ENCODE measurements at places on chromosomes 4 and X. TPM values are rescaled to one million over a fixed set of nuclear protein-coding genes. Genes with fewer than 3 reads are reported as not detected.
A peak's percentile ranks its signal among the peaks of the same experiment; 100 is the strongest.

Gene F8A3
- polyA plus RNA-seq = 0.04 TPM

- DNase-seq = no peak
These were observed 383.7 kb upstream of the ATOH1 start for GRCh38 chr4:93444860-93445259.

GRCh38 chr4:8592366-8593263 is at the start of gene CPZ:
TSS of gene CPZ (plus strand) at chr4:8592765. CDS start at chr4:8592834, 69 bp downstream.
- DNase-seq = no peak

Gene PRAF2
- polyA plus RNA-seq = 12.5 TPM

Gene CT47B1
- polyA plus RNA-seq = not detected

Gene JCHAIN
- 0.13 TPM for polyA plus RNA-seq

Gene PABPC1L2A
- polyA plus RNA-seq = not detected

DNA sequence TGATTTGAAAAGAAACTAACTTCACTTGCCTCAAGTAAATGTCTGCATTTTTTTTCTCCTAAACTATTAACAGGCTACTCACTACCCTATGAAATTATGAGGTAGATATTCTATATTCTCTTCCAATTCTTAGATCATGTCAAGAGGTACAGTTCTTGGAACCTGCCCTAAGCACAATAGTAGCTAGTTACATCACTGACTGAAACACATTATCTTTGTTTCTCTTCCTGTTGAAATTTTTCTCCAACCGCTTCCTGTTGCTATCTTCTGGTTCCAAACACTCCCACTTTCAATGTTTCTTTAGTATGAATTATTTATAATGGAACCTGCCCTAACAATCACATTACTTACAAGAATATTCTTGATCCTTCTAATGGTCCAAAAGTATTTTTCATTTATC is 5.0 kb upstream of the BANK1 start:
- no peak for DNase-seq

DNA sequence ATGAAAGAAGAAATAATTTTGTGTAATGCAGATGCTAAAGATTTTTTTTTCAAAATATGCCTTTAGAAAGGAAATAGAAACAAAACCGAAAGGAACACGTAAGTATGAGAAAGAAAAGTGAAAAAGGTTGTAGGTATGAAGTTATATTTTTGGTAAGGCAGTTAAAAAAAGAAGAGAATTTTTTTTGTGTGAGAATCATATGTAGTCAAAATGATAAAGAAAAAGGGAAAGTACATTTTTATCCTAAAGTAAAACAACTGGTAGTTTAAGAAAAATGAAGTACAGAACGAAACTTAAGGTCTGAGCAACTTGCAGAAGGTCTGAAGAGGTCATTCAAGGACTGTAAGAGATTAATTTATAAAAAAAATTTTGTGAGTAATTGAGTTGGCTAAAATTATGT is 164.0 kb upstream of the TRAM1L1 start:
- no peak for DNase-seq

GRCh38 chrX:40086569-40087335 is 11.0 kb downstream of the BCOR start:
- DNase-seq = no peak

DNA sequence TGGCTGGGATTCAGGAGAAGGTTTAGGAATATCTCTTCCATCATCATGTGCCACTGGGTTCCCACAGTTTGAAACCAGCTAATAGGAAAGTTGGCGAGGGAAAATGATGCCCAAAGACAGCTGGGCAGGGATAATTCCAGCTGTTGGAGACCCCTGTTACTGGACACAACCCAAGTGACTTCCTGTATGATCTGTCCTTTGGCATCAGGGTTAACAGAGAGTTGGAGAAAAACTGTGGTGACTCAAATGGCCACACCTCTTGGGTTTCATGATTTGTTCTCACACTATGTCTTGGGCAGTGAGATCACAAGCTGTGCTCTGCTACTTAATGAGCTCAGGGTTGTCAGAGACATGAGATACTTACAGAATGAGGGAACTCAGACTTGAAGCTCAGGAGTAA is 3.8 kb downstream of the FGF16 start:
- no peak for DNase-seq

DNA sequence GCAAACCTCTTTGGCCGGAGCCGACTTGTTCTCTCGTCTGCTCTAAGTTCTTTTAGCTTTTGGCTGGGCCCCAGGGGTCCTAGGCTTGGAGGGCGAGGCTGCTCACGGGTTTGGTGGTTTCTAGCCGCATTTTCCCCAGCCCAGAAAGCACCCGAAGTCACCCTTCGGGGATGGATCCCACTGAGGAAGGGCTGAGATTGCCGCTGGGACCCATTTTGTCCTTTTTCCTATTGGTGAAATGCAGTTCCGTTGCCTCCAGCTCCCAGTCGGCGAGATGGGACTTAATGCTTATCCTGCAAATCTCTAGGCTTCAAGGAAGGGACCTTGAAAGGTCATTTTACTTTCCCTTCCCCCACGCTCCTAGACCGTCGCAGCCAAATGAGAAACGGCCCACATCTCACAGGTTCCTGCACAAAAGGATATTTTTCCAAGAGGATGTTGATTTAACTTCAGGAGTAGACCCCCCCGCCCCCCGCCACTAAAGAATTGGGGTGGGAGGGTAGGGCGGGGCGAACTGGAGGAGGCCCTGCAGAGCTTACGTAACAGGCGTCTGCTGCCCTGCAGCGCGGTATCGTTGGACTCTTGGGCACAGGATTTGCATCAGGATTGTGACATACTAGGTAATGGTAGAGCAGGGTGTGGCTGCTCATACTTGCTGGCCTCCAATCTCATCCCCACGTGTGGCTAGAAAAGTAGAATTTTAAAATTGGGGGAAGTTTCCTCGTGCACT is 564 bp downstream of the PGK1 start:
- DNase-seq = peak; percentile 51

GRCh38 chr4:150415213-150415612 is 166.7 kb upstream of the MAB21L2 start:
- no peak for DNase-seq

Data from psoas muscle (tissue), 8 donors.